ENCODE measurements at places on chromosomes 13 and 19.

DNA sequence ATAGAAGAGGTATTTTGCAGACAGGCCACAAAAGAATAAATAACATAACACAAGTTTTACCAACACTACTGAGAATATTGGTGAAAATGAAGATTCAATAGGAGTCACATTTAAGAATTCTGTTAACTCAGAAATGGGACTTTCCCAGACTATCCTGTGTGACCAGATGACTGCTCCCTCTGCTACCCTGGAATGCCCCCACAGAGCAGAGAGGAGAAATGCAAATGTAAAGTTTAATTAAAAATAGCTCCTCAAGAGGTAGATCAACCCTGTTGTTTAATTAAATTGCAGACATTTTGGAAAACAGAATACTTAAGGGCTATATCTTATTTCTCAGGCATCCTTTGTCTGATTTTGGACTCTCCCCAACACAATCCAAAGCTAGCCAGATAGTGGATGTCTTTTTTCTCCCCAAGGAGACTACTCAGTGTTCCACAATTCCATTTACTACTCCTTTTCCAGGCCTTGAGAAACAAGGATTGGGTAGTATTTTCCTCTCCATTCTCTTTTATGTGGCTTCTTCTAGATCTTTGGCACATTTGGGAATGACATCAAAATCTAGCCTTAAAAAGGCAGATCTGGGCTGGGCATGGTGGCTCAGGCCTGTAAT, 104.7 kb upstream of the TSC22D1 start:
- no peak for DNase-seq

- no peak for DNase-seq
These were observed 3.1 kb upstream of the C13orf46 start for GRCh38 chr13:113976711-113977684.

- DNase-seq, result no peak
These were observed 12.2 kb downstream of the CBARP start for GRCh38 chr19:1225440-1226226.

GRCh38 chr13:67308004-67308772, 78.1 kb upstream of the PCDH9 start:
- DNase-seq, result no peak

- DNase-seq, result no peak
These were observed 31.2 kb downstream of the MPHOSPH8 start for GRCh38 chr13:19664481-19665230.

DNA sequence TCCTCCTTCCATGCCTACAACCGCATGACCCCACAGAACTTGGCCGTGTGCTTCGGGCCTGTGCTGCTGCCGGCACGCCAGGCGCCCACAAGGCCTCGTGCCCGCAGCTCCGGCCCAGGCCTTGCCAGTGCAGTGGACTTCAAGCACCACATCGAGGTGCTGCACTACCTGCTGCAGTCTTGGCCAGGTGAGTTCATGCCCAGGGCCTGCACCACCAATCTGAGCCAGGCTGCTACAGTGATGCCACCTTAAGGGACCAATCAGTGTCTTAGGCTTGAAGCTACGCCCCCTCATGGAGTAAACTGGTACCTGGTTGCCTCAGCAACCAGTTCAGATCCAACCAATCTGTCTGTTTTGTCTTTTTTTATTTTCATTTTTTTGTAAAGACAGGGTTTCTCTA, 5.2 kb downstream of the SYDE1 start:
- no peak for DNase-seq

GRCh38 chr13:113655346-113656002, 2.5 kb downstream of the ATP4B start:
- no peak for DNase-seq

GRCh38 chr19:8988204-8988603, 22.0 kb downstream of the MUC16 start:
- DNase-seq, result no peak

GRCh38 chr19:52959613-52960295, 2.9 kb downstream of the ZNF816 start:
- DNase-seq, result no peak

GRCh38 chr13:75506018-75506417, 24.0 kb upstream of the TBC1D4 start:
- no peak for DNase-seq

GRCh38 chr13:50690006-50690405, 153.5 kb downstream of the DLEU7 start:
- no peak for DNase-seq
